ENCODE measurements at places on chromosomes 7 and 10.

- no peak for DNase-seq
Observed at GRCh38 chr10:29276251-29276850, 12.5 kb upstream of the LYZL1 start.

GRCh38 chr7:26696978-26697377 lies 167.4 kb downstream of the SKAP2 start:
- no peak for DNase-seq

DNA sequence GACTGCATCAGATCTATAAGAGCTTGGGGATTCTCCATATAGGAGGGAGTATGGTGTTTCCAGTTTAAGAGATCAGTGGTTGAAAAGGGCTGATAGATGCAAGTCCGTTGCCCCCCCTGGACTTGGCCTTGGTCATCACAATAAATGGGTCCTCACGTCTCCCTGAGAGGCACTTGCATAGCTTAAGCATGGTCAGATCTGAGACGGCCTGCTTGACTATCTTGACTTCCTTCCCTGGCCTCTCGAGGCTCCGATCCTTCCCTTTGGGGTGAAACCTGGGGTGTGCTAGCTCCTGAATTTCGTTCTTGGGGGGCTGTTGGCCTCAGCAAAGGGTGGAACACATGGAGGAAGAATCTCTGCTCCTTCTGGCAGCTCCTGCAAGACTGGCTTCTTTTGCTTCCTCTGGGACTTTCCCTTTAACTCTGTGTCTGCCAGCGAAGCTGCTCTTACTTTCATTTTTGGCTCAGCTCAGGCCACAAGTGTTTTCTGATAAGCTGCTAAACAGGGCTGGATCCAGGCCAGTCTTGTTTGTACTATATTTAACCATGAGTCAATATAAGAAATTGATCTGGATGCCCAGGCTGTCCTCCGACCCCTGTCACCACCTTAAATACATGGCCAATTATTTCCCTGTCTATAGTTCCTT lies 11.2 kb upstream of the ZNF485 start:
- peak; percentile 45 for DNase-seq

DNA sequence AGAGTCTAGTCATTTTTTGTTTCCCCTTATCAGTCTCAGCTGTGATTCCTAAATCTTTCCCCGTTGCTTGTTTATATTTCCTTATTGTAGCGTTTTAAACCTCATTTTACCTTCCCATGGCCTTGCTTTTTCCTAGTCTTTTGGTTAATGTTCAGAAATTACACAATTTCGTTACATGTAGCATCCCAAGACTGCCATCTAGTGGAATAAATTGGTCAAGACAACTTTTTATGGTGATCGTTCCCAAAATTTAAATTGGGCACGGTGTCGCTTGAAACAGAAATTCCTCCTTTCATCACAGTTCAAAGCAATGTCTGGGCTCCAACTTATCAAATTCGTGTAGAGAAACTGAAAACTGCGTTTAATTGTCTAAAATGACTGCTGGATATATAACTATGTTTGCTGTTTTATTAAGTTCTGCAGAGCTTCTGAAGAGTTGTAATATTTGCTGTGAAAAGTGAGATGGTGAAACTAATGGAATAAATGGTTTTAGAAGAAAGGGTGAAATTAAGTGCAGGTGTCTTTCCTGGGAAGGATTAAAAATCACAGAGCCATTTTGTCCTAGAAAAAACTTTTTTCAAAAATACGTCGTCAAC lies 370.2 kb downstream of the PHF14 start:
- DNase-seq: peak; percentile 11

GRCh38 chr7:51311166-51311565 lies 5.4 kb downstream of the COBL start:
- DNase-seq: no peak

DNA sequence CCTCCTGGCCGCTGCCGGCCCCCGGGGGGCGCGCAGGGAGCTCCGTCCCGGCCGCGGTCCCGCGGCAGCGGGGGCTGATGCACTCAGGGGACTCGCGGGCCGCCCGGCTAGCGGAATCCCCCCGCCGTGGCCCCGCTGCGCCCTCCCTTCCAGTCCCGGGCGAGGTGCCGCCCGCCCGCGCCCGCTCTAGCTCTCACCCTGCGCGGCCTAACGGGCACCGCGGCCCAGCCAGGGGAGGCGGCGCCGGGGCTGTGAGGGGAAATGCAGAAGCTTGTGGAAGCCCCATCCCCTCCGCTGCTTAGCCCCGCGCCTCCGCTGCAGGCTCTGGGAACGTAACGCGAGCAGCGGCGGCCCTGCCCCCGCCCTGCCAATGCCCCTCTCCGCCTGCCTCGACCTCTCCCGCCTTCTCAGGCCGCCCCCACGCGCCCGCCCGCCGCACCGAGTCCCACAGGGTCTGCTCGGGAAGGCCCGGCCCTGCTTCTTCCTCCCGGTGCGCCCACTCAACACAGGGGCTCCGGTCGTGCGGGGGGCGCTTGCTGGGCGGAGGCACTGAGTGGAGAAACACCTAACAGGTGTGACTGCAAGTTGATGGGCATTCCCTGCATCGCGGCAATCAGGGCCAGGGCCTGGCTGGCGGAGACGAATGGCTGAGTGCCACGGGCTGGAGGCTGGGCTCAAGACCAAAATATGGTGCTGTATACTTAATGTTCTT lies 384 bp upstream of the TMEM229A start:
- DNase-seq: peak; percentile 4

DNA sequence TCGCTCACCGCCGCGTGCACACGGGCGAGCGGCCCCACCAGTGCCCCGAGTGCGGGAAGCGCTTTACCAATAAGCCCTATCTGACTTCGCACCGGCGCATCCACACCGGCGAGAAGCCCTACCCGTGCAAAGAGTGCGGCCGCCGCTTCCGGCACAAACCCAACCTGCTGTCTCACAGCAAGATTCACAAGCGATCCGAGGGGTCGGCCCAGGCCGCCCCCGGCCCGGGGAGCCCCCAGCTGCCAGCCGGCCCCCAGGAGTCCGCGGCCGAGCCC lies 3.3 kb downstream of the REPIN1 start:
- DNase-seq: no peak

- no peak for DNase-seq
Observed at GRCh38 chr10:86362129-86362527, 4.5 kb downstream of the GRID1 start.

GRCh38 chr7:19368491-19368925 lies 223.3 kb upstream of the FERD3L start:
- DNase-seq: no peak

- no peak for DNase-seq
Observed at GRCh38 chr7:81624021-81624592, 145.7 kb downstream of the HGF start.

- no peak for DNase-seq
Observed at GRCh38 chr7:150855046-150855445, 2.7 kb downstream of the AOC1 start.

Measured in stimulated activated naive CD8-positive, alpha-beta T cell treated with anti-CD3 and anti-CD28 coated beads, Interleukin-15, amount 100 ng/mL, for 72 hours (primary cell).